ENCODE measurements at places on chromosomes 2 and 18.

GRCh38 chr2:54658564-54659071 is 64.8 kb upstream of the EML6 start:
- DNase-seq: no peak

GRCh38 chr2:213238753-213239495 is 45.3 kb upstream of the SPAG16 start:
- DNase-seq: no peak

DNA sequence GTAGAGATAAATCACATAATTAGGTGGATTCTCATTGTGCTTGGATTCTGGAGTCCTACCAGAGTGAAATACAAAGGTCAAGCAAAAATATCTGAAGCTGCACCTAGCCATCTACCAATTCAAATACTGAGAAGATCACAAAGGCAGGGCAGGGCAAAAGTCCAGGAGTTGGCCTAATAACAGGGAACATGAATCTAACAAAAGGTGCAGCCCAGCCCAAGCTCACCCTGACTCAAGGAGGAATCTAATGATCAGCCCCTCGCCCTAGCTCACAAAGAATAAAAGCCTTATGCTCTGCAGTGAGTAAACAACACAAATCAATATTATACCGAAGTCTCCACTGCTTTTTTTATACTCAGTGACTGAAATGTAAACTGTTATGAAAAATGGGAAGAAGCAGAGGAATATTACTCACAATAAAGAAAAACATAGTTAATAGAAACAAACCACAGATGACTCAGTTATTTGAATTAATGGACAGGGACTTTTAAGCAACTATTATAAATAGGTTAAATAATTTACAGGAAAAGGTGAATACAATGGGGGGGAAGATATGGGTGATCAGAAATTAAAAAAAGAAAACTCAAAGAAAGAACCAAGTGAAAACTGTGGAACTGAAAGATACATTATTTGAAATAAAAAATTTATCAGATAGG is 49.5 kb downstream of the ANTXR1 start:
- no peak for DNase-seq

GRCh38 chr2:63544017-63544627 is 44.2 kb downstream of the WDPCP start:
- DNase-seq: no peak

GRCh38 chr2:165681841-165682240 is 112.2 kb downstream of the GALNT3 start:
- DNase-seq: no peak

DNA sequence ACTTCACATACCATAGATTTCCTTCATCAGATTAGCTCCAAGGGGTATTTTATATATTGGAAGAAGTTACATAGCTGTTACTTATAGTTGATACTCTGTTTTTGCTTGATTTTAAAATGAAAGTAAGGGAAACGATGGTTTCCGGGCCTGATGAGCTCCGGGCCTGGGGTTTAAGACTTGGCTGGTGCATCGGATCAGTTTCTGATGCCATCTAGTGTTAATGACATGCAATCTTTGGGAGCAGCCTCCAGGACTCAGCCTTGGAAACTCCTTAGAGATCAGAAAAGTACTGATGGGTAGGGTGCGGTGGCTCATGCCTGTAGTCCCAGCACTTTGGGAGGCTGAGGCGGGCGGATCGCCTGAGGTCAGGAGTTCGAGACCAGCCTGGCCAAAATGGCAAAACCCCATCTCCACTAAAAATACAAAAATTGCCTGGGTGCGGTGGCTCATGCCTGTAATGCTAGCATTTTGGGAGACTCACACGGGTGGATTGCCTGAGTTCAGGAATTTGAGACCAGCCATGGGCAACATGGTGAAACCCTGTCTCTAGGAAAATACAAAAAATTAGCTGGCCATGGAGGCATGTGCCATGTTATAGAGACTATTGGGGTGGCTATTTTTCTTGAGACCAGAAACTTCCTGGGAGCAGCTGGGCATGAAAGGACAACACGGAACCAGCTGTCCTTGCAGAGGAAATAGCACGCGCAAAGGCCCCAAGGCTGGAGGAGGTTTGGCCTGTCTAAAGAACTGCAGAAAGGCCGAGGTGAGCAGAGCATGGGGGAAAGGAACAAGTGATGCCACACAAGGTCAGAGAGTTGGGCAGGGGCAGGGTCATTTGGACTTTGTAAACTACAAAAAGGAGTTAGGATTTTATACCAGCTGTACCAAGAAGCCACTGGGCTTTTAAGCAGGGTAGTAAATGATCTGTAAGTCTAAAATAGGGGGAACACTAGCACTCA is 46.9 kb upstream of the CNOT11 start:
- DNase-seq: peak; percentile 21

DNA sequence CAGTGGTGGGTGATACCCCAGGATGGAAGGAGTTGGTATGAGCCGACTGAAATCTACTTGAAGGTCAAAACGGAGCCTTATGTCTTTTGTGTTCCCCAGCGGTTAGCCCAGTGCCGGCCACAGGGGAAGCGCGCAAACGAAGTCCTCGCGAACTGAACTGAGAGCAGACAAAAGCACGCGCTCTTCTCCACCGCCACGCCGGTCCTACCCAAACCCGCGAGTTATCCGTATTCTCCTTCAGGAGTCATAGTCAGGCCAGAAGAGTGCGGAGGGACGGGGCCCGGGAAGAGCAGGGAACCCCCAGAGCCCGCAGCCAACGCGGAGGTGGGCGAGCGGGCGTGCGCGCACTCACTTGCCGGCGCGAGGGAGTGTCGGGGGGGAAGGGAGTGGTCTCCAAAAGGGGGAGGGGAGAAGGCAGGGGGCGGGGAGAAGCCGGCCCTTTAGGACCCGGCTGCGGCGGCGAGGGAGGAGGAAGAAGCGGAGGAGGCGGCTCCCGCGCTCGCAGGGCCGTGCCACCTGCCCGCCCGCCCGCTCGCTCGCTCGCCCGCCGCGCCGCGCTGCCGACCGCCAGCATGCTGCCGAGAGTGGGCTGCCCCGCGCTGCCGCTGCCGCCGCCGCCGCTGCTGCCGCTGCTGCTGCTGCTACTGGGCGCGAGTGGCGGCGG is at the start of gene IGFBP2:
IGFBP2 (plus strand) TSS at position 469 of the 664 bp plus-strand sequence; CDS start at position 573, 104 bp downstream.
- peak; percentile 67 for DNase-seq

GRCh38 chr18:22194151-22194598 is 24.8 kb downstream of the GATA6 start:
- DNase-seq: no peak

GRCh38 chr2:232576995-232577394 is 26.5 kb downstream of the EIF4E2 start:
- DNase-seq: no peak

DNA sequence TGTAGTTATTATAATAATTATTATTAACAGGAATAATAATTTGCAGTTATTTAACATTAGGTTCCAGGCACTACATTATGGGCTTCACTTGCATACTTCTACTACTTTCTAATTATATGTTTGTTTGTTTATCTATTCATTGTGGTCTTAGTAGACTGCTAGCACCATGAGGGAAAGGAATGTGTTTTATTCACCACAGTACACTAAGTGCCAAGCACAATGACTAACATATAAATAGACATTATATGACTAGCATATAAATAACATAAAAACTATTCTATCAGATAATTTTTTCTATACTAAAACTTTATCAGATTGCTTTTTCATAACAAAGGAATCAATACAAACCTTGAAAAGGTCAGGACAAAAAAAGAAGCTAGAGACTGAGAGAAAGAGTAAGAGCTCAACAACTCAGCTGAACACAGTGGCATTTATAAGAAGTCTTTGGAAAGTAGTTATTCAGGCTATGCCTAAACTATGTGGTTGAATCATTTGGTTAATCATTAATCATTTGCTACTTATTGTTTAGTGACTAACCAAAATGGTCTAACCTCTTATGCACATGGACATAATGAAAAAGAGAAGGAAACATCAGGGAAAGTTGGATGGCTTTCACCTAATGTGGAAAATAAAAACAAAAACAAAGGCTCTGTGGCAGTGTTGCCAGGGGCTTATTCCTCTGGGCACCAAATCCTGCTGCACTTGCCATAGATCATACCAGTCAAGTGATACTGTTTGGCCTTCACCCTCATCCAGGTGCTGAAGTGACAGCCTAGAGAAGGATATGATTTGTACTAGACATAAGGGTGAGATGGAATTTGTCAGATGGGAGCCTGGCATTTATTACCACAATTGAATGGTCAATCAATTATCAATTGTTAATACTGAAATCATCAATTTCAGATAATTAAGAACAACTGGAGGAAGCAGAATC is 174.9 kb downstream of the ETAA1 start:
- DNase-seq: no peak

GRCh38 chr18:65750389-65751154 is at the start of gene CDH7:
TSS of gene CDH7 (plus strand) at chr18:65751012. CDS start at chr18:65762843, 11,831 bp downstream.
- DNase-seq: peak; percentile 49

GRCh38 chr2:231068525-231069222 is 12.0 kb downstream of the PSMD1 start:
- no peak for DNase-seq

- no peak for DNase-seq
Measured at GRCh38 chr2:191302459-191303139, 57.4 kb downstream of the MYO1B start.

- DNase-seq: no peak
Measured at GRCh38 chr18:56298935-56299334, 339.5 kb downstream of the TXNL1 start.

- no peak for DNase-seq
Measured at GRCh38 chr2:199378948-199379650, 78.6 kb downstream of the SATB2 start.

- no peak for DNase-seq
Measured at GRCh38 chr2:219418155-219419011, at the start of gene DES. TSS of gene DES (plus strand) at chr2:219418377. CDS start at chr2:219418463, 86 bp downstream.

DNA sequence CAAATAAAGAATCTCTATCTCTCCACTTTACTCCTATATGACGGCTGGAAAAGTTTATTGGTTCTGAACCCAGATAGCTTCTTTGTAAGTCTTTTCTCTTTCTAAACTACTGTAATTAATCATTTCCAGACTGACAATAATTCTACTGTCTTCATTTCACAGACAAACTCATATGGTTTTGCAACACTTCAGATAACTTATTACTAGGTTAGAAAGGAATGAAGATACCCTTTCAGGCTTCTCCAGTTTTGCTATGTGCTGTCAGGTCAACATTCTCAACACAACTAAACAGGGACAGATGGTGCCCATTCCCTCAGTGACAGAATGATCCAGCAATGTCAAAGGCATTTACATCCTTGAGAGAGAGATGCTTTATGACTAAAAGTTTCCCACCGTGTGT is 198.5 kb upstream of the ITGA4 start:
- DNase-seq: no peak

DNA sequence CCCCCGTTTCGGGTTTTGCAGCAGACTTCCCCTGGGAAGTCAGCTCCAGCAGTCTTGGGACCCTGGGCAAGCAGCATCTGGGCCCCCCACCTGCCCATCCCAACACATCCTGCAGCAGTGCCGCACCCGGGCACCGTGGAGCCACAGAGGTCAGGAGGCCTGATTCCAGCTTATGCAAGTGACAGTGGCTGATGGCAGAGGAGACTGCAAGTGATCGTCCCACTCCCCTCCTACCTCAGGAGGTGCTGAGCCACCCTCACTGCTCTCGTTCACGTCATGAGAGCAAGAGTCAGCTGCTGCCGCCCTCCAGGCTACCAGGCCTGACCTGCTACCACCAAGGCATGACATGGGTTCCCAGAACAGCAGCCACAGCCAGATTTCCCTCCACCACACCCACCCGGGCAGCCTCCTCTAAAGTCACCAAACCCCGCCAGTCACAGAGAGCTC is 18.2 kb downstream of the COX7A2L start:
- no peak for DNase-seq

- DNase-seq: no peak
Measured at GRCh38 chr2:156219491-156220100, 112.9 kb downstream of the NR4A2 start.

GRCh38 chr2:179172894-179173293 is 91.7 kb downstream of the SESTD1 start:
- DNase-seq: no peak

DNA sequence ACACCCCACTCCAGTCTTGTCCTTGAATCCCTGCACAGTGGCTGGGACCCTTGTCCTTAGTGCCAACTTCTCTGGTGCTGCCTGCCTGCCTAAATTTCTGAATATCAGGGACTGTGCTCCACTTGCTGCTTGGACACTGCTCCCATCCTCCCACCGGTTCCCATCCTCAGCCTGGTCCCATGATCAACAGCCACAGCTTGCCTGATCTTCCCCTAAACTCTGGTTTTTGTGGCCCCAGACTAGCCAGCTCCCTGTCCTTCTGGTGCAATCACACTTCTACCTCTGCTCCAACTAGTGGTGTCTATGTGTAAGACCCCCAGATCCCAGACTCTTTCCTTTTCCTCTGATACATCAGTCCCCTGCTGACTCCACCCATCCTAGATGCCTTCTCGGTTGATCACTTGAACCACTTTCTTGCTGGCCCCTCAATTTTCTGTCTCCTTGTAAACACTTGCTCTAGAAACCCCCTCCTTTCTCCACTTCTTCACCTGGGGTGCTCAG is 37.2 kb upstream of the POLE4 start:
- no peak for DNase-seq

DNA sequence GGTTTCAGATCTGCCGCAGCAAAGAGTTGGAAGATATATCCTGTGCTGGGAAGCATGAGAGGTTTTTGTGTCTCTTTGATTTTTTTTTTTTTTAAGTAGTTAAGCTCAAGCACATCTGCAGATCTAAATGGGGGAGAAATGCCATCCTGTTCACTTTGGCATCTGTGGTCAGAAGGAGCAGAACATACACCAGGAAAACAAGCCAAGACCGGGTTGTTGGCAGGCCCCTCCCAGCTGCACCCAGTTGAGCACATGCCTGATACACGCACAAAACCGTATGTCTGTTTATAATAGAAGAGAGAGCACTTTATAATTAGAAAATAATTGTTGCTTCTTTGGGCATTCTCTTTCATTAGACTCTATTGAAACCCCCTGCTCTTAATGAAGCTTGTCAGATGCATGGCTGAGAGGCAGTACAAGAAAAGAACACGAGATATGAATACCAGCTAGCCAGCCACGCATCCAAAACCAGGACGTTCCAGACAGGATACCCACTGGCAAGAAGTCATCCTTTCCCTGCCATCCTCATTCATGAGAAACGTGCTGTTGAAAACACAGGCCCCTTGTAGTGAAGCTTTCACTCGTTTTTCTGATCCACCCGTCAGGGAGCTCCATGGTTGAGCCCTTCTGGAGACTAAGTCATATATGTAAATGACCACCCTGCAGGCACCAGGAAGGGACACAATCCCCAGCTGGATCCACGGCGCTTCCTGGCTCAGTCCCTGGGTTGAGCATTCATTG is 152.2 kb downstream of the ALPK2 start:
- no peak for DNase-seq

DNA sequence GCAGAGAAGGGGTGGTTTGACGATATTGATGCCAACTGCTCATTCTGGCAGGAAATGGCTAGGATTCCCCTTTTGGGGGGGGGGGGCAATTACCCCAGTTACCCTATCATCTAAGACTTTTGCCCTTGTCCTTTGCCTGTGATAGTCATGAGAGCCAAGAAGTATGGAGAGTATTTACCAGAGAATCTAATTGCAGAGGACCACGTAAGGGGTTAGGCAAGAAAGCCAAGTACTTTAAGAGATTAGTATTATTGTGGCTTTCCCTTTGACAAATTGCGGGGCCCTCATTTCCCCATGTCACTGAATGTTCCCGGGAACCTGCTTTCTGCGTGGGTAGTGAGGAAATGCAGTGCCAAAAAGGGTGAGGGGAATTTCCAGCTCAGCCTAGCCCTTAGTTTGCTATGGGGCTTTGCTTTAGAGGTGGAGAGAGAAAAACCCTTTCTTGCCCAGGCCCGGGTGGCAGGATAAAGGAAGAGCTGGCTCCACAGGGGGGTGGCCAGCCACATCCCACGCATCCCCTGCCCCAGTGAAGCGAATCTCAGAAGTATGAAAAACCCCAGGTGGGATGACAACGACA is 1.5 kb downstream of the AQP4 start:
- no peak for DNase-seq
